Purkinje cell (primary cell): ENCODE measurements at places on chromosomes 3 and 15. TPM values are rescaled to one million over a fixed set of nuclear protein-coding genes. Genes with fewer than 3 reads are reported as not detected.

Gene ALDH1A2
- polyA plus RNA-seq, result 3.2 TPM in 1 of 2 replicates, not detected in the other

Gene ZNF80
- 0.31 TPM in 1 of 2 replicates, not detected in the other for polyA plus RNA-seq

Gene PPARG
- polyA plus RNA-seq, result not detected in 2 replicates

Gene GPR149
- polyA plus RNA-seq, result not detected in 2 replicates

Gene COL8A1
- 4.9 and 9.1 TPM in 2 replicates for polyA plus RNA-seq

Gene ESYT3
- 5.1 and 12.4 TPM in 2 replicates for polyA plus RNA-seq
